ENCODE measurements at places on chromosomes 7 and 10. TPM values are rescaled to one million over a fixed set of nuclear protein-coding genes. Genes with fewer than 3 reads are reported as not detected.

Gene C10orf62
- polyA plus RNA-seq, result 0.27 TPM

Gene SLC18A3
- not detected for polyA plus RNA-seq

Gene FAM25C
- polyA plus RNA-seq, result not detected

Gene IL15RA
- 1.7 TPM for polyA plus RNA-seq

DNA sequence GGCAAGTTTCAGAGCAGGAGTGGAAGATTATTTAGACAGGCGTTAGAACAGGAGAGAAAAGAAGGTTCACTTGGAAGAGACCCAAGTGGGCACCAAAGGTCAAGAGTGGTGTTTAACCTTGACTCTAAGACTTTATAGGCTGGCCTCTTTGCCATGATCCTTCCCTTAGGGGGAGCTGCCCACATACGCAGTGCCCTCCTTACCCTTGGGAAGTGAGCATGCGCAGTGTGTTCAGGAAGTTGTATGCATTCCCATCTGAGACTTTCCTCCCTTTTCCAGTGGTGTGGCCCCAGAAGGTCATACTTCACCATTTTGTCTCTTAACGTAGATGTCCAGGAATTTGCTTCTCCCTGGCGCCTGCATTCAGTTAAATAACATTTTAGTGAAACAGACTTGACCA, 95.8 kb downstream of the CXCL12 start:
- DNase-seq, result no peak
